ENCODE measurements at places on chromosomes 16 and 17.

DNA sequence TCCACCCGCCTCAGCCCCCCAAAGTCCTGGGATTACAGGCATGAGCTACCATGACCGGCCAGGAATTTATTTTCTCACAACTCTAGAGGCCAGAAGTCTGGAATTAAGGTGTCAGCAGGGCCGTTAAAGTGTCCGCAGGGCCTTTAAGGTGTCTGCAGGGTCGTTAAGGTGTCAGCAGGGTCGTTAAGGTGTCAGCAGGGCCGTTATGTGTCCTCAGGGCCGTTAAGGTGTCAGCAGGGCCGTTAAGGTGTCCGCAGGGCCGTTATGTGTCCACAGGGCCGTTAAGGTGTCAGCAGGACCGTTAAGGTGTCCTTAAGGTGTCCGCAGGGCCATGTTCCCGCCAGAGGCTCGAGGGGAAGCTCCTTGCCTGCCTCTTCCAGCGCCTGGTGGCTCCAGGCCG is 125.2 kb downstream of the RAP1GAP2 start:
- no peak for DNase-seq

- DNase-seq, result no peak
Observed at GRCh38 chr17:32777436-32777835, 99.5 kb downstream of the MYO1D start.

- DNase-seq, result no peak
Observed at GRCh38 chr17:29726715-29727252, 104.1 kb upstream of the CORO6 start.

GRCh38 chr16:20336955-20337354 is 9.6 kb upstream of the GP2 start:
- DNase-seq, result no peak

- DNase-seq, result no peak
Observed at GRCh38 chr16:11067266-11067665, 122.9 kb downstream of the CLEC16A start.
